ENCODE measurements at places on chromosomes 6 and 20. TPM values are rescaled to one million over a fixed set of nuclear protein-coding genes. Genes with fewer than 3 reads are reported as not detected.

DNA sequence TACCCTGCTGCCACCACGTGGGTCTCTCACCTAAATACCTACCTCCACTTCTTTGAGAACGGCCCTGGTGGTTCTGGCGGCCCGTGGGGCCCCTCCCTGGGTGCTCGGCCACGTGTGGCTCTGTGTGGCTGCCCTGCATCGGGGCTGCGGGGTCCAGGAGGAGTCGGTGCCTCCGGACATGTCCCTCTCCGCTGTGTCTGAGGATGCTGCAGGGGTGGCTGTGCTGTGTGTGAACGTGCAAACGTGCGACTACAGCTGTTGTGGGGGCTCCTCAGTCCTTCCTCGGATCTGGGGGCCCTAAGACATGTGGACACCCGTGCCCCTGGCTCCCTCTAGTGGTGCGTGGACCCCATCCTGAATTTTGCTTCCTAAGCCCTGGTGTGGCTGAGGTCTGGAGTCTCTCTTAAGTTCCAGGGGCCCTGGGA, 691.8 kb downstream of the QKI start:
- peak; percentile 21 for DNase-seq

DNA sequence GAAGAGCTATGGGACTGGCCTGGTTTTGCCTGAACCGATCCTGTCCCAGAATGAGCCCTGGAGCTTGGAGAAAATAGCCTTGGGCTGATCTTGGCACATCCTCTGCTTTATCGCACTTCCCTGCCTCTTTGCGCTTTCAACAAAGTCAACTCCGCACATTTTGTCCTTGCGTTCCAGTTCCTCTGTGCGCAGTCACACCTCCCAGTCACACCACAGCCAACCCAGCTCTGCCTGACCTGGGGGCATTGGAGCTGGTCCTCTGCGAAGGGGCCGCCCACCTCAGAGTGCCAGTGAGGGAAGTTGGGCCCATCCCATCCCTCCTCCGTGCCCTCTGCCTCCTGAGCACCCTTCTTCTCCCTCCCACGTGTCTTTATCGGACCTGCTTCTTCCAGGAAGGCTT, 16.9 kb upstream of the UQCC2 start:
- DNase-seq = no peak

RSPH4A gene
- total RNA-seq = 0.26 TPM

- peak; percentile 87 for DNase-seq
Measured at GRCh38 chr6:166595061-166595780, 8.7 kb upstream of the RAMACL start.

COX4I2 gene
- not detected for total RNA-seq

- no peak for DNase-seq
Measured at GRCh38 chr20:47936612-47937011, 151.3 kb upstream of the SULF2 start.

GRCh38 chr6:19083801-19084200, 696.7 kb downstream of the RNF144B start:
- DNase-seq = no peak

C20orf144 gene
- 0.06 TPM for total RNA-seq

DNA sequence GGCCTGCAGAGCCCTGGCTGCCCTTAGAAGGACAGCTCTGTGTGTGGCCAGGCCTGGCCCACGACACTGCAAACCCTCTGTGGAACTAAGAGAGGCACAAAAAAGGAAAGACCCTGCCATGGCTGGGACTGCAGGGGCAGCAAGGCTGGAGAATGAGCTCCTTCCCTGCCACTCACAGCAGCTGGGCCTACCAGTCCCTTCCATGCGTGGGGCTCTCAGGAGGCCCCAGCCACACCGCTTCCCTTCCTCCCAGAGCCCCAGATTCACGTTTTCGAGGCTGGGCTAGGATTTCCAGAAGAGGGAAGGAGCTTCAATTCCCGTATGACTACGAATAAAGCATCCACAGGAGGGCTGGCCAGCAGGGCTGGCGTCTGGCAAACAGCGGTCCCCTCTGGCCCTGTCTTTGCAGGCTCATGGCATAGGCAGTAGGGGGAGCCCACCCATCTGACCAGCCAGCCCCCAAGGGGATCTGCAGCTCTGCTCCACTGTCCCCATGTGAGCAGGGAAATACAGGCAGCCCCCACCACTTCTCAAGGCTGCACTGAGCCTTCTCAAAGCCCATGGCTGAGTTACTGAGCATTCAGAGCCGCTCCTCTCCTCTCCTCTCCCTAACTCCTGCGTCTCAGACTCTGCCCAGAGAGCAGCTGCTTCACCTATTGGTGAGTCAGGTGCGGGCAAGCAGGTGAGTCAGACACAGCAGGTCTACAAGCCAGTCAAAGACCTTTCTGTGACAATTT, 53.1 kb downstream of the NINL start:
- no peak for DNase-seq

MPIG6B gene
- total RNA-seq = not detected

GRCh38 chr6:136761227-136761922, 30.9 kb downstream of the MAP3K5 start:
- DNase-seq = peak; percentile 34

GGTLC1 gene
- total RNA-seq = not detected

NKX2-4 gene
- not detected for total RNA-seq

GRCh38 chr6:17392978-17393891, at the start of gene CAP2:
TSS of gene CAP2 (plus strand) at chr6:17393595. CDS start at chr6:17421556, 27,961 bp downstream.
- peak; percentile 91 for DNase-seq

DNA sequence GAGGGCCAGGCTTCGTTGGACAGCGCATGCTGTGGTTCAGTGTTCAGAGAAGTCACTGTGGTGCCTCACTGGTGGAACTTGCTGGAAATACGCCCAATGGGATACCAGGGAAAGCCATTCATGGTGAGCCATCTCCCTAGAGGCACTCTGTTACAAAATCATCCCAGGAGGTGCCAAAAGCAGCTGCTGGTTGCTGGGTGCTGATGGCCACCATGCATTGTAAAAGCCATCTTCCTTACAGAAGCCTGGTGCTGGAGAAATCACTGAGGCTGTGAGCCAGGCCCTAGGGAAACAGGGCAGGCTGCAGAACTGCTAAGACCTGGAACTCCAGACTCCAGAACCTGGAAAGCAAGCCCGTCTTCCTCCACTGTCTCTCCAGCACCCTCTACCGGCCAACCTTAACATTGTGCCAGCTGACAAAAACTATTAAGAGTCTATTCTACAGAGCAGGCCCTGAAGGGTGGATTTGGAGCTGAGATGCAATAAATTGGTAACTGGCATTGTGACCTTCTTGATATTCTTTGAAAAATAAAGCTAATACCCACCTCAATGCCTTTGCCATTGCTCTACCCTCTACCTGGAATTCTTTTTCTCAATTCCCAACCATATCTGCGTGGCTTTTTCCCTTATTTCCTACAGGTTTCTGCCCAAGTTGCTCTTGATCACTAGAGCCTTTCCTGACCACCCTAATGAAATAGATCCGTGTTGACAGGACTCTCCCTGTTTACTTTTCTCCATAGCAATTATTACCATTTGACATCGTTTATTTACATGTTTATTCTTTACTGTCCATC, 18.5 kb downstream of the SNRPB start:
- DNase-seq = peak; percentile 62

- DNase-seq = no peak
Measured at GRCh38 chr6:139872665-139873064, 498.2 kb upstream of the CITED2 start.

IL17A gene
- total RNA-seq = not detected

FUT9 gene
- not detected for total RNA-seq

- no peak for DNase-seq
Measured at GRCh38 chr6:1029141-1029540, 282.8 kb upstream of the FOXQ1 start.

DNA sequence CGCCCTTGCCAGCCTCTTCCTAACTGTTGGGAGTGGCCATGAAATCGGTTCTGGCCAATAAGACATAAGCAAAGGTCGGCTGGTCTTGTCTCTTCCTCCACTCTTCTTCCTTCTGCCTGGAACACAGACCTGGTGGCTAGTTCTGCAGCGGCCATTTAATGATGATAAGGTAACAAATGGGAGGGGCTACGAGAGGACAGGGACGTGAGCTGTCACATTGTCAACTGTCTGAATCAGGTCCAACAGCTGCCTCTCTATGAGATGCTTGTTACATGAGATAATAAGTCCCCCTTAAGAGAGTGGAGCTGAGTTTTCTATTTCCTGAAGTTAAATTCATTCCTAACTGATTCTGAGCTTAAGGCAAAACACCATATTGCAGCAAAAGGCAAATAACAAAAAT, 12.5 kb upstream of the TMEM242 start:
- DNase-seq = peak; percentile 15

- peak; percentile 97 for DNase-seq
Measured at GRCh38 chr6:31814677-31815024, 432 bp downstream of the HSPA1L start.

DNA sequence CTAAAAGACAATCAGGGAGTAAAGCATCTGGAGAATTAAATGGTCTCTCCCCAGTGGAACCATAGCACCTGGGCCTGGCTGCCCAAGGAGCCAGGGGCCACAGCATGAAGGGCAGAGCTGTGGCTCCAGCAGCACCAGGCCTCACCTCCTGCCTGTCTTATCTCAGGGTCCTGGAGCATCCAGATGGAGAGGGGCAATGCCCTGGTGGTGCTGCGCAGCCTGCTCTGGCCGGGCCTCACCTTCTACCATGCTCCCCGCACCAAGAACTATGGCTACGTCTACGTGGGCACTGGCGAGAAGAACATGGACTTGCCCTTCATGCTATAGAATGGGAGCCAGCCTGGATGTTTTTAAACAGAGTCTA, 17.0 kb downstream of the MRPS18A start:
- DNase-seq = no peak

- DNase-seq = no peak
Measured at GRCh38 chr20:18011951-18012645, 43.3 kb downstream of the MGME1 start.

All from LHCN-M2 (cell line).